ENCODE measurements at places on chromosomes 11 and 22.

DNA sequence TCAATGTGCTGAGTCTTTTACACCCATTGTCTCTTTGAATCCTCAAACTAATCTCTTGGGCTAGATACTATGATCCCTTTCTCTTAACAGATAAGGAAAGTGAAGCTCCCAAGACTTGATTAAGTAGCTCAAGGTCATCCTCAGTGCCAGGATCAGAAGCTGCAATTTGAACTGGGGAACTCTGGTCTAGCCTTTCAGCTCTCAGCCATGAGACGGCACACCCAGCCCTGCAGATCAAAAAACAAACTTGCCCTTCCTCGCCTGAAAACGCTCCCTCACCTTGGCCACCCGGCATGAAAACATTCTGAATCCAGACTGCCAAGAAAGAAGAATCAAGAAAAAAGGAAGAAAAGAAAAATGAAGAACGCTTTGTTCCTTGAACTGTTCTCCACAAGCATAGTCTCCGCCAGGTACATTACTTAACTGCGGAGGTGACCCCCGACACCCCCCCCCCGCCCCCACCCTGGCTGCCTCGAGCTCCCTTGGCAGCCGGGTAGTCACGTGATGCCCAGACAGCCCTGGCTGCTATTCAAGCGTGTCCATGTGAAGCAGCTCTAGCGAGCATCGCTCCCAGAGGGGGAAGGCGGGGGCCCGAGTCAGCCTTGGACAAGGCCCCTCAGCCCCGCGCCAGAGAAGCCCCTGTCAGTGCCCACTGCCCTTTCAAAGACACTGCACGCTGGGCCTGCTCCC is 451.2 kb downstream of the MIAT start:
- no peak for DNase-seq

DNA sequence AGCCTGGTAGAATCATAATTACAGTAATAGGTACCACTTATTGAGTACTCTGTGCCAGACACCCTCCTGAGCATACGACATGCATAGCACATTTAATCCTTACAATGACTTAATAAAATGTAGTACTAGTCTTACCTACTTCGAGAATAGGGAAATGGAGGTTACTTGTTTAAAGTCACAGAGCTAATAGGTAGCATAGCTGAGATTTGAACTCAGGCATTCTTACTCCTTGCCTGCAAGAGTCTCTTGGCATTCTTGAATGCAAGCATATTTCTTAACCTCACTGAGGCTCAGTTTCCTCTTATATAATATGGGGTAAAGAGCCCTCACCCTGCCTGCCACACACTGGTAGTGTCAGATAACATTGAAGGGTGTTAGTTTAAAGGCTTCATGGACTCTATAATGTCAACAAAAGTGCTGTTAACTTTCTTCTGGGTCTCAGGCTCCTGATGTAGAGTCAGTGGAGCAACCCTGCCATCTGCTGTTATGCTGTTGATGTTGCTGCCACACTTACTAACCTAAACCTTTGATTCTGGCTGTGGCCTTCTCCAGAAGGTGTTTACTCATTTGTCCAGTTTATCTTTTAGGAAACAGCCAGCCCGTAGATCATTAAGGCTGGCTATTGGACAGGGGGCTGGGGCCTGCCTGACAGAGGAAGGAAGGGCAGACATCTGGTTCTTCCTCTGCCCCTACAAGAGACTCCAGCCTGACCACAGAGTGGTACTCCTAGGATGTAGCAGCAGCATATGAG is 18.9 kb downstream of the LIMK2 start:
- DNase-seq = peak; percentile 54

- DNase-seq = peak; percentile 95
Observed at GRCh38 chr22:37676736-37677492, 1.5 kb downstream of the LGALS1 start.

GRCh38 chr11:21806947-21807346 is 385.9 kb upstream of the ANO5 start:
- DNase-seq = no peak

Measured in activated CD4-positive, alpha-beta T cell treated with anti-CD3 and anti-CD28 coated beads, Interleukin-2, amount 50 U/mL, for 4 hours (primary cell).